ENCODE measurements at places on chromosomes 2 and 18. TPM values are rescaled to one million over a fixed set of nuclear protein-coding genes. Genes with fewer than 3 reads are reported as not detected.

Gene BCL2L11
- 13.4 TPM for total RNA-seq

Gene CFC1
- total RNA-seq = not detected

Gene TTC39C
- total RNA-seq = 76.7 TPM

Gene SATB2
- total RNA-seq = 0.15 TPM

Gene MC4R
- total RNA-seq = not detected

Gene LYPD6
- not detected for total RNA-seq

Gene IL1B
- not detected for total RNA-seq

Gene NMS
- not detected for total RNA-seq

Gene POTEI
- not detected for total RNA-seq

Gene TSPYL6
- not detected for total RNA-seq

Gene DPYSL5
- not detected for total RNA-seq

Gene ALLC
- not detected for total RNA-seq

Gene IFT172
- total RNA-seq = 10.5 TPM

Gene TRIM54
- total RNA-seq = 0.13 TPM

Gene SERPINB12
- not detected for total RNA-seq

Gene HAAO
- 0.99 TPM for total RNA-seq

GRCh38 chr2:67322353-67323001 lies 74.7 kb upstream of the ETAA1 start:
- no peak for ATAC-seq

- ATAC-seq = no peak
These were observed 175.3 kb upstream of the GLI2 start for GRCh38 chr2:120560330-120560729.

DNA sequence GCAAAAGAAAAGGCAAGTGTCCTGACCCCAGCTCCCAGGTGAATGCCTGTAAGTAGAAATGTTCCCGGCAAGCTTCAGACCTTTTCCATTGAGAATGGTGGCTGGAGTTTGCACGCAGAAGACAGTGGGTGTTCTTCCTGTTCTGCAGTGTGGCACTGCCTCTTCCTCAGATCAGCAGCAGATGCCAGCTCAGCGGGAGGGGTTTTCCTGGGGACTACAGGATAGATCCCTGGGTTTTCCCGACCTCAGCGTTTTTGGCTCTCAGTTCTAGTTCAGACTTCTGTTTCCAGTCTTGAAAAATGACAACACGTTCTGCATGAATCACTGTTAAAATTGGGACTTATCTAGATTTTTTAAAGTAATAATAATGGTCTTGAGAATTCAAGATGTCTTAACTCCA lies 39.2 kb downstream of the GRHL1 start:
- ATAC-seq = no peak

GRCh38 chr18:54090856-54091255 lies 133.6 kb downstream of the MBD2 start:
- ATAC-seq = peak; percentile 25

GRCh38 chr18:13538630-13539029 lies 187.7 kb downstream of the FAM210A start:
- no peak for ATAC-seq

- no peak for ATAC-seq
These were observed 146.1 kb downstream of the LNPK start for GRCh38 chr2:175855794-175856453.

DNA sequence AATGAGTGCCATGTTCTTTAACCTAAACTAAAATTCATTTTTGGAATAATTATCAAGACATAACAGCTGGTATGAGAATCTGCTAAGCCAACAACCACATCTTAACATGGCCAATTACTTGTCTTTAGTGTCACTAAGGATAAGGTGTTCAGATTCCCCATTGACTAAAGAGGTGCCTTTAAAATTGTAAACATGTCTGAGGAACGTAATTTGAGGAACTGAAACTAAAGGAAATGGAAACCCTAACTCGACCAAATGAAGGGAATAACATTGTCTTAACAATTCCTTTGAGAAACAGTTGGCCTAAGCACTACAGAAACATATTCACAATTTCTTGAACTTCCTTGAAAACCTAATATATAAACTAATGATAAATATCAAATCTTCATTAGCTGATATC lies 355.4 kb upstream of the GULP1 start:
- no peak for ATAC-seq

- no peak for ATAC-seq
These were observed 77.1 kb upstream of the NARS1 start for GRCh38 chr18:57698571-57699276.

GRCh38 chr2:16747257-16747656 lies 81.6 kb upstream of the CYRIA start:
- peak; percentile 57 for ATAC-seq

GRCh38 chr18:23964282-23965238 lies 50.0 kb upstream of the TTC39C start:
- ATAC-seq = peak; percentile 57

GRCh38 chr18:22034276-22034675 lies 135.1 kb upstream of the GATA6 start:
- ATAC-seq = no peak

DNA sequence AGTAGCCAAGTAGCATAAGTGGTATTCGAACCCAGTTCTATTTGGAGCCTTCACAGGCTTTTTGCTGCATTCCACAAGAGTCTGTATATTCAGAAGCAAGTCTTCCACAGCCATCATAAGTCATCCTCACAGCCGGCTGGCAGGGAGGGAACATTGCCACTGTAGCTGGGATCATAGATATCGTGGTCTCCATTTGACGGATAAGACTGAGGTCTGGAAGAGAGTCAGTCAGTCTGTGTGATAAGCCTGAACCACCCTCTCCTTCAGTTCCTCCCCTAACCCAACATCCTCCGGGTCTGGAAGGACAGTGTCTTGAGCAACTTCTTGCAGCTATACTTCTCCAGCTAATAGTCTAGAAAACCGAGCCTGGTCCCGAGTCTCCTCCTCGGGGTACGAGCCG lies 17.0 kb upstream of the C1QL2 start:
- no peak for ATAC-seq

DNA sequence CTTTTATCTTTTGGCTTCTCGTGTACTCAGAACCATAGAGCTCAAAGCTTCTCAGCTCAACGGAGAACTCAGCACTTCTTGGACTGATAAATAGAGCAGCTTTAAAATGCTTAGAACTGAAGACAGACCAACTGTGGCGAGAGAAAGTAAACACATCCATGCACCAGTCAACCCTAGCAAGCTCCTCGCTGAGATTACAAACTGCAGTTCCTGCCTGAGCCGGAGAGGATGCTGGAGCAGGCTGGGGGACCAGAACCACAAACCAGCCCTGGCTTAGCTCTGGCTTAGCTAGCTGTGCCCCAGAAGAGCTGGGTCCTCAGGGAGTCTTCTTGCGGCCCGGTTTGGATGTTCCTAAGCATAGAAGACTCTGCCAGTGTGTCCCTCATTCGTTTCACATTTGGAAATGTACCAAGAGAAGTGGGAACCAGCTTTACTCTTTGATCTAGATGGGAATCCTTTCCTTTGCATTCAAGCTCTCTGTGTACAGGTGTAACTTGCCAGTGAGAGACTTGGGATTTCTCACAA lies 5.6 kb downstream of the PAX8 start:
- ATAC-seq = peak; percentile 67

- ATAC-seq = no peak
These were observed 125.4 kb downstream of the CELF4 start for GRCh38 chr18:37440206-37440605.

DNA sequence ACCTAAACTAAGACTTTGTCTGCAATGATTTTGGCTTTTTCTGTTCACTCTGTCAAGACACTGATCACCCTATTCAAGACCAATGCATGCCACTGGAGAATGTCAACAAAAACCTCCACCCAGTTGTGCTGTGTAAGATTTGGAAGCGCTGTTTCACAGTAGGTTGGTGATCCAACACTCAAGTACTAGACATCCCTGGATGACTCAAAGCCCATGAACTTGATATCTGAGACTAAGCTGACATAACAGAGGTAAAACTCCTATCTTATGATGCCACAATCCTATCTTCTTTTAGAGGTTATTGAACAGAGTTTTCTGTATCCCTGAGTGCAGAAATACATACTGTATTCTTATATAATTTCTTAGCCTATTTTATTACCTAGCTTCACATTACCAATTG lies 251.3 kb upstream of the ETAA1 start:
- ATAC-seq = no peak

DNA sequence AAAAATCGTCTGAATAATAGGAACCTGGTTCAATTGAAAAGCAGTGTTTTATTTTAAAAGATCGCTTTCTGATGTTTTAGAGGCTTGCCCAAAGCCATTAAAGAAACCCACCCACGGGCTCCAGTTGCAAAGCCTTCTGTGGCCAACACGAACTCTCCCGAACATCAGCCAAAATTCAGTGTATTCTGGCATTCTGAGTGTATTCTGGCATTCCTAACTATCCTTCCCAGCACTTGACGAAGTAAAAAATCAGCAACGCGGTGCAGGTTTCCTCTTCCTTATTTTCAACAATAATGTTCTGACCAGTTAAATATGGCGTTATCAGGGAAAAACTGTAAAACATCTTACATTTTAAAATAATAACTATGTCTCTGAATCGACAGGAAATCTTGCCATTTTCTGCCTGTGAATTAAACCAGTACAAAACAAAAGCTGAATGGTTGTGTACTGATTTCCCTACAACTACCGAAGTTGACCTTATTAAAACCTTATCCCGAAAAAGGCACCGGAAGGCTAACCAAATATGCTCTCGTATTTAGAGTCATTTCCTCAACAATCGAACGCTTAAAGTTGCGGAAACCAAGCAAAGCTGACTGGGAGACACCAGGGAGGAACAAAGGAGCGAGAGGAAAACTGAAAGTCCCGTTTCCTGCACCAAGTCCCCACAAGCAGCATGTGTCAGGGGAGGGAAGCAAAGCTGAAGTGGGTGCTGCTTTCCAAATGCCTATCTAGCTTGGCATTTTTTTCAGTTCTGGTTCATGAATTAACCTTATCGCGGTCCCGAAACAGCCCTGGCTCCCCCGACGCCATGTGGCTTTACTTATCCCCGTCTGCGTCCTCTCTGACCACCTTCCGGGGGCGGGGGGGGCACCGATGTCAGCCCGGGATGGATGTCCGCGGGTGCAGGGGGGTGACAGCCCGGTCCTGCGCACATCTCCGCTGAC lies 44.3 kb downstream of the ZNF516 start:
- peak; percentile 81 for ATAC-seq

GRCh38 chr2:8314063-8314462 lies 367.8 kb upstream of the ID2 start:
- ATAC-seq = no peak

DNA sequence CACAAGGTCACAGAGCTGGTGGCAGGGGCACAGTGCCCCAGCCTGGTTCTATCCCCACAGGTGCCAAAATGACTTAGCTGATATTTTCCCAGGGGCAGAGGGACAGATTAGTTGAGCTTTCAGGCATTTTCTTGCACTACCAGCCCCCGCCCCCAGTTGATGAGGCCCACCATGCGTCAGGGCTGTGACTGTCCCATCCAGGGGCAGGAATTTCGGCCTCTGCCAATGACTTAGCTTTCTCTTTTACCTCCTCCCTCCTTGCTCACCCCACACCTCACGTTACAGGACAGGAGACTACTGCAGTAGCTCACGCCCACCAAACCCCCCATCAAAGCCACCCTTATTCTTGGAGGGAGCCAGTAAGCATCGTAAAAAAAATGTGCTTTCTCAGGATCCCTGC lies 31.5 kb downstream of the MRO start:
- ATAC-seq = no peak

GRCh38 chr2:240886678-240887609 lies 9.0 kb downstream of the MAB21L4 start:
- no peak for ATAC-seq

GRCh38 chr2:29050591-29050990 lies 23.7 kb downstream of the PCARE start:
- no peak for ATAC-seq

GRCh38 chr18:13461469-13461868 lies 242.9 kb downstream of the LDLRAD4 start:
- ATAC-seq = no peak

GRCh38 chr2:109386004-109386695 lies 227.6 kb downstream of the SEPTIN10 start:
- no peak for ATAC-seq

DNA sequence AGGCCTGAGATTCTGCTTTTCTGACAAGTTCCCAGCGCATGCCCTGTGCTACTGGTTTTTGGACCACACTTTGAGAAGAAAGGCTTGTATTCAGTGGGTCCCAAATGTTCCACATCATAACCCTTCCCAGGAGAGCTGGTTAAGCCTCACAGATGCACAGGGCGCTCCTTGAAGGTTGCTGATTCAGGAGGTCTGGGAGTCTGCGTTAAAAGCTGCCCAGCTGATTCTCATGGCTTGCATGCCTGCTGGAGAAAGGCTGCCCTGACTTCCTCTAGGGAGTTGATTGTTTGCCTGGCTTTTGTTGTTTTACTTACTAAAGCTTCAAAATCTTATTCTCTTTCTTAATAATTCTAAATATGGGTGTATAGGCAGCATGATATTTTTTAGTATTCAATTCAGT lies 20.7 kb downstream of the CRYGD start:
- no peak for ATAC-seq

DNA sequence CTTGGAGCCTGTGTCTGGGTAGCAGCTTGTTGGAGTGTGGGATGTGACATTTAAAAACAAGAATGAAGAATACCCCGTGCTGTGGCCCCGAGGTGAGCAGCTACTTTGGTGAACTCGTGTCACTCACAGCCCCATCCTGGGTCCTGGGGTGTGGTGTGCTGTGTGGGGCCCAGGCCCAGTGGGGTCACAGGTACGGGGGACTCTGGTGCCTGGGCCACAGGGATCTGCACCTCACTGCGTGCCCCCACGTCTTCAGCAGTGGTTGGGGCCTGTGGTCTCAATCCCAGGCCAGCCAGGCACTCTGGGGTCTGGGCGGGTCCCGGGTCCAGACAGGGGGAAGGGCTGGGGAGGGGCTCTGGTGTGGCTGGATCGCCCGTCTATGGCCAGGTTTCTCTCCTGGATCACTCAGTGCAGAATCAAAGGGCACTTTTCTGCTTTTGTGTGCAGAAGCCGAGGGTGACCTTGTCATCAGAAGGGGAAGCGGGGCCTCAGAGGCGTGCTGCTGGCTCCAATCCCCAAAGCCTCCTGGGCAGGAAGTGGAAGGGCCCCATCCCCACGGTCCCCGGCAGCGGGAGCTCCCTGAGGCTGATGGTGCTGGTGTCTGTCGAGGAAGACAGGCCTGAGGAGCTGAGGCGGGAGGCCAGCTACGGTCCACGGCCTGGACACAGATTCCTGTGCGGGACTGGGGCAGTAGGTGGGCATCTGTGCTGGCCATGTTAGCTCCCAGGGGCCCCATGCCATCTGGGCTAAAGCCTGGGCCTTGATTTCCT lies 1.4 kb downstream of the GPR35 start:
- ATAC-seq = peak; percentile 19

DNA sequence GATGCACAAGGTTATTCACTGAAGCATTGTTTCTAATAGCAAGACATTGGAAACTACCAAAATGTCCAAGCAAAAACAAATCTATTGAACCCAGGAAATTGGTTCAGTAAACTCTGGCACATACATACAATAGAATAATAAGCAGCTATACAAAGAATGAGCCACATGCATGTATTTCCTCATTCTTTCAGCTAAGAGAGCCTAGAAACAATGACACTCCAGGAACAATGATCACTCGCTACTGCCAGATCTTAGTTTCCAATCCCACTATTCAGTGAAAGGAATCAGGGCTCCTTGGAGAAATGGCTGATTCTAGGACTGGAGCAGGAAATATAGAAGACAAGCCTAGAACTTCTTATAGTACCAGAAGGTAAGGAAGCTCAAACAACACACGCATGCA lies 221.9 kb upstream of the AGAP1 start:
- no peak for ATAC-seq

GRCh38 chr18:30676053-30676480 lies 366.5 kb downstream of the DSC3 start:
- ATAC-seq = no peak
